CD4-positive, CD25-positive, alpha-beta regulatory T cell (primary cell): ENCODE measurements at places on chromosomes 2 and 18.

DNA sequence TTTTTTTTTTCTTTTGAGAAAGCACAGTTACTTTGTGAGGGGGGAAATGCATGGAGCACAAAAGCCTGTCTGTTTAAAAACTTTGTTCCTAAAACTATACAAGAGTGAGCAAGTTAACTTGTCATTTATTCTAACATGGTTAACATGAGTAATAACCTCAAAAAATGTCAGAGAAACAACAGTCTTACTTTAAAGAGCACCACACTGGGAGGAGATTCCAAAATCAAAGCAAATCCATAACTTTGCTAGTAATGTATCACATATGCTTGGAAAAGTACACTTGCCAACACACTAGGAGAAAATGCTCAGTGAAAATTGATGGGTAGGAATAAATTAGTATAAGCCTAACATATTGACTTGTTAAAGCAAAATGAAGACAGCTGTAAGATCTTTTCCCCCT lies 157.1 kb downstream of the PRPF40A start:
- DNase-seq: no peak

DNA sequence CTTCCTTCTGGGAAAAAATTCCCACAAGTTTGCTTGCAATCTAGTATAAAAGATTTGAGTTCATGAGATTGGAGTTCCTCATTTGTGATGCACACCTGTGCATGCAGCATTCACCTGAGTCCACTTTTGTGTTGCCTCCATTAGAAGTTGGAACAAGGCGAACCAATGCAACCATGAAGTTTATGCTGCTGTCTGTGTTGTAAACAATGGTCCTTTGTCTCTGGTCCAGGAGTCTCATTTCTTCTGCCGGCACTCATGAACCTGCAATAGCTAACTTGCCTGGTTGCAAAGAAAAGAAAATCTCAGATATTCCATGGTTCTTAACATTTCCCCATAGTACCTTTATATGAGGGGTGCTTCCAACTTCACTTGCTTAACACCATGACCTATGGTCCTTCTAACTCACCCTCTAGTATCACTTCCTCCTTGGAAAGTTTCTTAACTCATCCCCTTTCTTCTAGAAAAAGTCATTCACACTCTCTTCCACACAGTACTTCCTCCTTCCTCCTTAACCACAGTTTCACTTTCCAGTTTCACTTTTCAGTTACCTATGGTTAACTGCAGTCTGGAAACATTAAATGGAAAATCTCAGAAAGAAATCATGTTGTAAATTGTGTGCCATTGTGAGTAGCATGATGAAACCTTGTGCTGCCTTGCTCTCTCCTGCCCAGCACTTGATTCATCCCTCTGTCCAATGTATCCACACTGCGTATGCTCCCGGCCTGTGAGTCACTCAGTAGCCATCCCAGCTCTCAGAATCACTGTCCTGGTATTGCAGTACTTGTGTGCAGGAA lies 128.8 kb upstream of the TRIB2 start:
- no peak for DNase-seq

GRCh38 chr2:71846669-71847291 lies 300.9 kb downstream of the CYP26B1 start:
- DNase-seq: no peak

- DNase-seq: no peak
These were observed 101.4 kb downstream of the PLA2R1 start for GRCh38 chr2:159961037-159961436.

DNA sequence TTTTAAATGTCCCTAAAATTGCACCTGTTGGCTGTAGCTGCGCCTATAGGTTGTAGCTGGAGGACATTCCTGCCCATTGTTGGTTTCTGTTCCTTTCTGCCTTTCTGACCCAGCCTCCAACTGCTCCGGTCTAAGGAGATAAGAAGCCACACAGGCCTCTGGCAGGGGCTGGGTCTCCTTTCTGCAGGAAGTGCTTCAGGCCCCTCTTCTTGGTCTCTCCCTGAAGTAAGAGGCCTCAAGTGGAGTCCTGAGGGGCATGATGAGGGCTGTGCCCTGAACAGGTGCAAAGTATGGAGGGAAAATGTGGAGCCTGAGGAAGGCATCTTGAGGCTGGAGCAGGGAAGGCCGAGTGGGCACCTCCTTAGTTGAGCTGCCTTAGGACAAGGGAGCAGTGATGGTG lies 10.4 kb upstream of the SFTPB start:
- DNase-seq: no peak

- no peak for DNase-seq
These were observed 29.8 kb upstream of the MRPL33 start for GRCh38 chr2:27741673-27742072.

- no peak for DNase-seq
These were observed 6.7 kb upstream of the ATG16L1 start for GRCh38 chr2:233244818-233245217.

DNA sequence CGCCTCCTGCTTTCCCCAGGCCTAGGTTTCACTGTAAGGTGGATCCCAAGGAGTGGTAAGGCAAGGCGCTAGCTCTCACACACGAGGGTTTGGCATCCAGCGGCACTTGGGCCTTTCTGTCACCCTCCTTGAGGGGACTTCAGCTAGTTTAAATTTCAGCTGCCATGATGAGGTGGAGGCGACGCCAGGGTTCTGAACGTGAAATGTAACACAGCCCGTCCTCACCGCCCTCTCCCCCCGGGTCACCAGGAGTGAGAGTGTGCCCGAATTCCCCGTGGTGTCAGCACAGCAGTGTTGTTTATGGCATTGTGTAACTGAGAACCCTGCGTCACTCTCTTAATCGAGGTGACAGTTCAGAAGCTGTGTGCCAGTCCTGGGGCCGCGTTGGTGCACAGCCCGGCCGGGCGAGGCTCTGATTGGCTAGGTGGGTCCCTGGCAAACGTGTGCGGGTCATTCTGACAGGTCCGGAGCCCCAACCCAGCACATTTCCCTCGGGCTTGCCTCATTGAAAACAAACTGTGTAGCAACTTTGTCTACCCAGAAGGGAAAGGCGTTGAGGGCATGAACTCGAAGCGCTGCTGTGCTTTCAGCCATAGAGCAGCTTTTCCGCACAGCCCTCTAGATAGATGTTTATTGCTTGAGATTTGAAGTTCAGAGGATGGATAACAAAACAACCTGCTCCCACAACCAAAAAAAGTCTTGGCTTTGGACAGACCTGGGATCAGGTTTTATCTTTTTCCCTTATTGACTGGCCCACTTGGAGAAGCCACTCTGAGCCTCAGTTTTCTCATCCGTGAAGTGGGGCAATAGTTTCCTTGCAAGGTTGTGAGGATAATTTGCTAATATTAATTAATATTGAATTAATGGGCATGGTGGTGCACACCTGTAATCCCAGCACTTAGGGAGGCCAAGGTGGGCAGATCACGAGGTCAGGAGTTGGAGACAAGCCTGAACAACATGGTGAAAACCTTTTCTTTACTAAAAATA lies 4.9 kb downstream of the CIDEA start:
- DNase-seq: no peak

- DNase-seq: no peak
These were observed 4.3 kb upstream of the HAAO start for GRCh38 chr2:42796427-42797248.

- no peak for DNase-seq
These were observed 5.6 kb downstream of the MERTK start for GRCh38 chr2:111903930-111904439.

- DNase-seq: no peak
These were observed 113.5 kb downstream of the NDUFA10 start for GRCh38 chr2:239911641-239912071.

GRCh38 chr18:61173554-61173953 lies 159.7 kb upstream of the CDH20 start:
- no peak for DNase-seq

DNA sequence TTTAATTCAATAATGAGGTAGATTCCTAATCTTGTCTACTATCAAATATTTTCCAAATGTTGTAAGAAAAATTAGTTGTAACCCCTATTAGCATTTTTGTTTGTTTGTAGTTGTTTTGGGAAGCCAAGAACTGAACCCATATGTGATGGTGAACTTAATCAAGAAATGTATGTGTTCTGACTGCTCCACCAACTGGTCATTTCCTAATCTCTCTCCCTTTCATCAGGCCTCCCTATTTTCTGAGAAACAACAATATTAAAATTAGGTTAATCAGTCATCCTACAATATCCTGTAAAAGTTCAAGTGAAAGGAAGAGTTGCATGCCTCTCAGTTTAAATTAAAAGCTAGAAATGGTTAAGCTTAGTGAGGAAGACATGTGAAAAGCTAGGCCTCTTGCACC lies 504.0 kb downstream of the EPHA4 start:
- DNase-seq: no peak

DNA sequence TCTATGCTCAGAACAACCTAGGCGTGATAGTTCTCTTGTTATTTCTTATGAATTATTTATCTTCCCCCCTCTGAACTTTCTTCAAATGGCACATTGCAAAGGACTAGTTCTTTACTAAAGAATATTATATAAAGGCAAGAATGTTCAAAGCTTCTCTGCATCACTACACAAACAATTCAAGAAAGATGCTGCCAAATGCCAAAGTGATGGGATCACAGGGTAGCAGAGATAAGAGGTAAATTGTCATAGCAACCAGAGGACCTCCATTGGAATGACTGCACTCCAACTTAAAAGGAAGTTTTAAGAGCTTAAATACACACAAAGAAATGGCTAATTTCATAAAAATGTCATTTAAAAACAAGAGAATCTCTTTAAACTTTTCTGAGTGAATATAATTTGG lies 72.8 kb downstream of the AQP4 start:
- no peak for DNase-seq

DNA sequence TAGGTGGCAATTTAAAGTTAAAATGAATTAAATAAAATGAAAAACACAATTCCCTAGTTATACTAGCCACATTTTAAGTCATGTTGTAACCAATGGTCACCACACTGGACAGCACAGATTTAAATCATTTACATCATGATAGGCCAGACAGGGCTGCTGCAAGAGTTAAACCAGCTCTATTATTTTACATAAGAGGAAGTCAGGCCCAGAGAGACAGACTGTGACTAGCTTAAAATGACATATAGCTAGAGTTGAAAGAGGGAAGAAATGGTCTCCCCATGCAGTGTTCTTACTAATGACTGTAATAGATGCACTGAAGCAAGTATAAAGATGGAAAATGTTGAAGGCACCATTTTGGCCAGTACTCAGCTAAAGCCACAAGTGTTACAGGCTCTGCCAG lies 69.6 kb downstream of the SLC66A3 start:
- DNase-seq: no peak

DNA sequence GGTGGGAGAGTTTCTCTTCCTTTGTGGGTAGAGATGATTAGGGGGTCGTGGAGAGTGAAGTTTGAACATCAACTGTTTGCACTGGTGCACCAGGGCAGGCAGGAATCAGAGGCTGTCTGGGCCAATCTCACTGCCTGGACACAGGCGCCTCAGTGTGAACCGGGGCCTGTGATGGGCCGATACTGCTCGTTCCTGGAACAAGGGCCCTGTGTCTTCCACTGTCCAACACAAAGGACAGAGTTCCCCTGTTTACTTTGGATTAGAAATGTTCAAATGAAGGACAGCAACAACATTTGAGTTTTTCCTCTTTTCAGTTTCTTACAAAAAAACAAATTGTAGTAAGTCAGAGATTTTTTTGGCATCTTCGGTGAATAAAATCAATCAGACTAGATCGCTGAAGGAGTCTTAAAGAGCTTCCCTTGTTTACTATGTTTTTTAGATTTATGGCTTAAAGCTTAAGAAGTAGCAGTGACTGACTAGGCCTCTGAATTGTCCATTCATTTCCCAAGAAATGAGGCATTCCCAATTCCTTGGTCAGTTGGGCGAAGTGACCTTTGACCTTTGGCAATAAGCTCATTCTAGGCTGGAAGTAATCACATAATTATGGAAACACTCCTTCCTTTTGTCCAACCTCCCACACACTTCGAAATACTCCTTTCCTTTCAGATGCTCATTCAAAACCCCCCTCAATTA lies 11.6 kb upstream of the TGFA start:
- no peak for DNase-seq

DNA sequence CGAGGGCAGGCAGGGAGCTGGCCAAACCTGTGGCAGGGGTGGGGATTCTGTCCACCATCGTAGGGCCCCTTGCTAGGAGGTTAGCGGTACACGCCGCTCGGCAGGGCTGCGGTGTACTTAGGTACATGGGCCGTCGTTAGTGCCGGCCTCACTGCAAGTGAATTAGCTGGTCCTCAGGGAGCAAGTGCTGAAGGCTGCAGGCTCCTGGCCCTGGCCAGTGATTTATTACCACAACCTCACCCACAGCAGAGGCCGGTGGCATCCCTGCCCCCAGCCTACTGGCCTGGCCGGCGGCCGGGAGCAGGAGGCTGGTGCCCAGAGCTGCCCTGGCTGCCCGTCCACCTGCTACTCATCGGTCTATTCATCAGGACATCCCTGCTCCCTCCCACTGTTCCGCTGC lies 19.6 kb upstream of the PTMA start:
- DNase-seq: no peak

DNA sequence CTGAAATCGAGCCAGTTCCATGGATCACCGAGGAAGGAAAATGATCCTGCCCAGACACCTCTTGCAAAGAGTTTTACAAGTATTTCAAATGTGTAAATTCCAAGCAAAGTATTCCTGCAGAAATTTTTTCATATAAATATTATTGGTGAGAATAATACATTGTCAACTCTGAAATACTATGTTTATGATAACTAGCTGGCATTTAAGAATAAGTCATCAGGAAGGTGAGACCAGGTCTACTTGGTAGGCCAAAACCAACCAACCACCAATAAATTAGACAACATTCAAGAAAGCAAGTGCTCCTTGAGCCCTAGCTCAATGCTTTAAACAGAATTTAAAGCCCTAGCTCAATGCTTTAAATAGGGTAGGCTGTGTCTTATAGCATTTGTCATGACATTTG lies 21.7 kb downstream of the SCN7A start:
- DNase-seq: no peak

GRCh38 chr2:19753818-19754217 lies 148.0 kb downstream of the TTC32 start:
- DNase-seq: no peak

DNA sequence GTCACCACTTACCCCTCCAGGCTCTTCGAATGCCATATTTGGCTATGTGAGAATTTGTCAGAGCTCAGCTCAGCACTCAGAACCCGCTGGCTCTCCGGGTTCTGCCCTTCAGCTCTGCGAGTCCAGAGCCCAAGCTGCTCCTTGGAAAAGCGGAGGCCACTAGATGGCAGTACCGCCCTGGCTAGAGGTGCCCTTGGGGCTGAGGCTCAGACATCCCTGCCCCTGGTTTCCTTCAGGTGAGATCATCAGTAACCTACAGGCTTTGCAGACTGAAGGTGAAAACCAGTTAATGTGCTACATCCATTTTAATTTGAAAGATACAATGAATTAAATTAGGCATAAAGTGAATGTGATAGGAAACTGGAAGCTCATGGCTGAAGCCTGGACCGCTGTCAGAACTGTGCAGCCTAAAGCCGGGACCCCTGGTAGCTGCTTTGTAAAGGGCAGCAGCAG lies 285.6 kb downstream of the AGAP1 start:
- DNase-seq: peak; percentile 5

GRCh38 chr2:200158647-200159356 lies 147.7 kb upstream of the SPATS2L start:
- no peak for DNase-seq

- DNase-seq: no peak
These were observed 2.0 kb upstream of the C2orf68 start for GRCh38 chr2:85613717-85614515.

- DNase-seq: no peak
These were observed 25.3 kb downstream of the FEZ2 start for GRCh38 chr2:36572719-36573059.
